ENCODE measurements at places on chromosomes 1 and 21.

- no peak for DNase-seq
These were observed 27.2 kb downstream of the ADGRL2 start for GRCh38 chr1:81827942-81828341.

GRCh38 chr1:51859333-51859732 lies 19.2 kb downstream of the NRDC start:
- DNase-seq = no peak

GRCh38 chr1:85313888-85314696 lies 37.7 kb upstream of the BCL10 start:
- peak; percentile 93 for DNase-seq

- DNase-seq = no peak
These were observed 372.2 kb upstream of the PKN2 start for GRCh38 chr1:88311907-88312306.

- DNase-seq = no peak
These were observed 25.2 kb upstream of the LRRC8C start for GRCh38 chr1:89607586-89608318.

DNA sequence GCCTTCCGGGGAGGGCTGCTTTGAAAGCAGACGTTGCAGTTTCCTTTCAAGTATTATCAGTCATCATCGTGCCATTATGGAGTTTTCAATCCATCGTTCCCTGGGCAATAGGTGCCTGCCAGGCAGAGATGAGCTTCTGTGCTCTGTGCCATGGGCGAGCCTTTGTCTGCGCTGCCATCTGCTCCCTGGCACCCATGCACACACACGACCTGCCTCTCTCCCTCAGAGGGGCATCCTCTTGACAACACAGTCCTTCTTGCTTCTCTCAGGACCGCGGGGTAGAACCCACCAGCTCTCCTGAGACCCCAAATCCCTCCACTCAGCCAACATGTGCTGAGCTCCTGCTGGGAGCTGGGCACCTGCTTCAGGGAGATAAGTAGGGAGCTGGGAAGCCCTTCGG lies 149.3 kb downstream of the HMGB4 start:
- no peak for DNase-seq

- DNase-seq = peak; percentile 98
These were observed 207.5 kb downstream of the KCNT2 start for GRCh38 chr1:196400478-196401451.

DNA sequence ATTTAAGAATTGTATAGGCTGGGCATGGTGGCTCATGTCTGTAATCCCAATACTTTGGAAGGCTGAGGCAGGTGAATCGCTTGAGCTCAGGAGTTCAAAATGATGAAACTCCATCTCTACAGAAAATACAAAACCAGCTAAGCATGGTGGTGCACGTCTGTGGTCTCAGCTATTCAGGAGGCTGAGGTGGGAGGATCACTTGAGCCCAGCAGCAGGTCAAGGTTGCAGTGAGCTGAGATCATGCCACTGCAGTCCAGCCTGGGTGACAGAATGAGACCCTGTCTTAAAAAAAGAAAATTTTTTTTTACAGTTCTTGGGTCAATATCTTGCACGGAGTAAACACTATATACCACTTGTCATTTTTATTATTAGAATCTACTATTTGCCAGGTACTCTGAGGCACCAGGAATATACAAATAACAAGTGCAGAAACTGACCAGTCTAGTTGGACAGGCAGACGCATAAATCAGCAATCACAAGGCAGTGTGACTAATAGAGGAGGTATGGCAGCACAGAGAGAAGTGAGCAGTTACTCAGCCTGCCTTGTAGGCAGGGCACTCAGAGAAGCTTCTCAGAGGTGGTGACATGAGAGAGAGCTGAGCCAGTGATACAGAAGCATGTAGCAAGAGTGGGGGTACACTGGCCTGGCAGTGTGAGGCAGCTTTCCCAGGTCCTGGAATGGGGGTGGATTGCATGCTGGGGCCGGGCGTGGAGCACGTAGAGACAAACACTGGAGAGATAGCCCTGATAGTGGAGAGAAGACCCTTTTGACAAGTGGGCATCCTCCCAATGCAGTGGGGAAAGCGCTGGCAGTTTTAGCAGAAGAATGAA lies 8.0 kb downstream of the PHLDA3 start:
- peak; percentile 99 for DNase-seq

DNA sequence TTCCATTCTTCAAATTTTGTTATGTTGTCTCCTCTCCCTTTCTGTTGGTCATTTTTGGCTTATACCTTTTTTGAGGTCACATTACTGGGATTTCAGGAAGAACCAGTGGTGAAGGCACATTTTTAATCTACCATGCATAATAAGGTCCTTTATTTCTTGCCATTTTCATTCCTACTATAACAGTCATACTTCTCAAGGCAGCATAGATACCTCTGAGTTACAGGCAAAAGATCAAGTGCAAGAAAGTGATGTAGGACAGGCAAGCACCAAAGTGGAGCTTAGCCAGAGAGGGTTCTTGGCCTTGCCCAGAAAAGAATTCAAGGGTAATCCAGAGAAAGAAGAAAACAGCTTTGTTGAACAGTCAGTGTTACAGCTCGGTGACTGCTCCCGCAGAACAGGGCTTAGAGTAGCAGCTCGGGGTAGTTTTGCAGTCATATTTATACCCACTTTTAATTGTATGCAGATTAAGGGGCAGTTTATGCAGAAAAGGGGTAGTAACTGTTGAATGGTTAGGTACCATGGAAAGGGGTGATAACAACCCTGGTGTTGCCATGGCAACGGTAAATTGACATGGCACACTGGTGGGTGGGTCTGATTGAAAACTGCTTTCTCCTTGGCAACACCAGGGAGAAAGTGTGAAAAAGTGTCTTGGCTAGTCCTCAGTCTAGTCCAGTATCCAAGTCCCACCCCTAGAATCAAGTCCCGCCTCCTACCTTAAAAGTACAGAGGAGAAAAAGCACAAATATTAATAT lies 39.6 kb upstream of the DOCK7 start:
- DNase-seq = no peak

GRCh38 chr1:27601321-27601770 lies 2.6 kb downstream of the AHDC1 start:
- no peak for DNase-seq

- no peak for DNase-seq
These were observed 73.3 kb upstream of the ARHGAP29 start for GRCh38 chr1:94310570-94311270.

DNA sequence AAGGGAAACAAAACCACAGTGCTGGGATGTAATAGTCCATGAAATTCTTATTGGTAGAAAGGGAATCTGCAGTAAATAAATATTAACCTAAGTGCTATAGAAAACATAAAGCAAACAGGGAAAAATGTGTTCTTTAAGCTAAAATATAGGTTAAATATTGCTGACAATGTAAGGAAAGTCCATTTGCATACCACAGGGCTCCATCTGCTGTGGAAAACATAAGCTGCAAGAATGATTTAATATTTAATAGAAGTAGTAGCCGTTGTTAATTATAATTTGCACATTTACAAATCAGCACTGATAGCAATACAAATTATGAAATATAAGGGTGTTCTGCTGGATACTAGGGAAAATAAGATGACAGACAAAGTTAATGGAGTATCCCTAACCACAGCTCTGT lies 444.9 kb upstream of the PKN2 start:
- DNase-seq = no peak

DNA sequence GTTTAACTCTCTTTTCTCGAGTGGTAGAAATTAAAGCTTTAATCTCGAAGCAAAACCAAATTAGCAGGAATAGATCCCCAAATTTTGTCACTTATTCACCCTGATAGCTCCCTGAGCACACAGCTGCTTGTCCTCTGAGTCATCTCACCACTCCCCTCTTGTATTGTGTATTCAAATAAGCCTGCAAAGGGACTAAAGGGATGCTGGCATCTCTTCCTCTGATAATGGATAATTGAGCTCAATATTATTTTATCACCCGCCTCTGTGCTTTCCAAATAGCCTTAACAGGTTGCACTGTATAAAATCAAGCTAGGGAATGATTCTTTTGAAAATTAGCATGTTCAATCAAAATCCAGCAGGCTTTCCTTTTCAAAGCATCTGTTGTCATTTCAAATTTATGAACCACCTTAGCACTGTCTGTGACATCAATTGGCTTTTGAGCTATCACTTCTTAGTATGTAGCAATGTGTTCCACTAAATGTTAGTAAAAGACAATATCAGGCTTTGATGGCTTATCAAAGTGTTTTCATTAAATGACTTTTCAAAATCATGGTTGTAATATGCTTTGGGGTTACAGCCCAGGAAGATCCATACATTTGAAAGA lies 561.6 kb downstream of the PLA2G4A start:
- DNase-seq = peak; percentile 8

- peak; percentile 65 for DNase-seq
These were observed 179.9 kb downstream of the VPS13D start for GRCh38 chr1:12409681-12410080.

DNA sequence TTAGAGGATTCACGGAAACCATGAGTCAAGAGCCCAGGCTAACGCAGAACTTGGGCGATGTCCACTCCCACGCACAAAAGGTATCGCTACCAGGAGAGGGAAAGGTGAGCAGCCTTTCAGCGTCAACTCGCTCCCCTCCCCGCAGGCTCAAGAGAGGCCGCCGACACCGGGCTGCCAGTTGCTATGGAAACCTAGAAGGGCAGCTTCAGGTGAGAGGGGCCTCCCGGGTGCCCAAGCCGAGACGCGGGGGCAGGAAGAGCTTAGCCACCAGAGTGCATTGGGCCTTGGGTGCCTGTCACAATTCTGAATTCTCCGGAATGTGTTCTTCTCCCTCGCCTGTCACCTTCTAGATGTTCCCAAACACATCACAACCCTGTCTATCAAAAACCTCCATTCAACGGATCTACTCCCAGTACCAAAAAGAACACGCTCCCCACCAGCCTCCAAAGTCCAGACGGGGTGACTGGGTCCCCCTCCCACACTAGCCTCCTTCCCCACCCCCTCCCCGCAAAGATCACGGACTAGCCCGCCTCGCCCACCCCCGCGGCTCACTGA lies 694 bp downstream of the MEAF6 start:
- peak; percentile 16 for DNase-seq

DNA sequence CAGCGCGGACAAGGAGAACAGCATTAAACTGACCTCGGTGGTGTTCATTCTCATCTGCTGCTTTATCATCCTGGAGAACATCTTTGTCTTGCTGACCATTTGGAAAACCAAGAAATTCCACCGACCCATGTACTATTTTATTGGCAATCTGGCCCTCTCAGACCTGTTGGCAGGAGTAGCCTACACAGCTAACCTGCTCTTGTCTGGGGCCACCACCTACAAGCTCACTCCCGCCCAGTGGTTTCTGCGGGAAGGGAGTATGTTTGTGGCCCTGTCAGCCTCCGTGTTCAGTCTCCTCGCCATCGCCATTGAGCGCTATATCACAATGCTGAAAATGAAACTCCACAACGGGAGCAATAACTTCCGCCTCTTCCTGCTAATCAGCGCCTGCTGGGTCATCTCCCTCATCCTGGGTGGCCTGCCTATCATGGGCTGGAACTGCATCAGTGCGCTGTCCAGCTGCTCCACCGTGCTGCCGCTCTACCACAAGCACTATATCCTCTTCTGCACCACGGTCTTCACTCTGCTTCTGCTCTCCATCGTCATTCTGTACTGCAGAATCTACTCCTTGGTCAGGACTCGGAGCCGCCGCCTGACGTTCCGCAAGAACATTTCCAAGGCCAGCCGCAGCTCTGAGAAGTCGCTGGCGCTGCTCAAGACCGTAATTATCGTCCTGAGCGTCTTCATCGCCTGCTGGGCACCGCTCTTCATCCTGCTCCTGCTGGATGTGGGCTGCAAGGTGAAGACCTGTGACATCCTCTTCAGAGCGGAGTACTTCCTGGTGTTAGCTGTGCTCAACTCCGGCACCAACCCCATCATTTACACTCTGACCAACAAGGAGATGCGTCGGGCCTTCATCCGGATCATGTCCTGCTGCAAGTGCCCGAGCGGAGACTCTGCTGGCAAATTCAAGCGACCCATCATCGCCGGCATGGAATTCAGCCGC lies 2.5 kb downstream of the S1PR1 start:
- no peak for DNase-seq

DNA sequence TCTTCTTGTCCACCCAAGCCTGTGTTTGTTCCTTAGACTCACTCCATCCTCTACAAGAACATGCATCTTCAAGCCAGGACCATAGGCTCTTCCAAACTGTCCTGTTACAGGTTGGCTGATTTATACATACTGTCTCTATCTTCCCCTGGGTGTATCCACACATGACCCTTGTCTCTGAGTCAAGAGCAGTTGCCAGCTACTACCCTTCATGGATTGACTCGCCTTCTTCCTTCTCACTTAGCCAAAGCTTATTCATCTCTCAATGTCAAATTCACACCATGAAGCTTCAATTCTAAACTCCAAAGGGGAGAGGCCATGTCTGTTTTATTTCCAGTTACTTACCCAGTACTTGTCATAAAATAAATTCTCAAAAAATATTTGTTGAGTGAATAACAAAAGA lies 64.1 kb upstream of the CACHD1 start:
- no peak for DNase-seq

DNA sequence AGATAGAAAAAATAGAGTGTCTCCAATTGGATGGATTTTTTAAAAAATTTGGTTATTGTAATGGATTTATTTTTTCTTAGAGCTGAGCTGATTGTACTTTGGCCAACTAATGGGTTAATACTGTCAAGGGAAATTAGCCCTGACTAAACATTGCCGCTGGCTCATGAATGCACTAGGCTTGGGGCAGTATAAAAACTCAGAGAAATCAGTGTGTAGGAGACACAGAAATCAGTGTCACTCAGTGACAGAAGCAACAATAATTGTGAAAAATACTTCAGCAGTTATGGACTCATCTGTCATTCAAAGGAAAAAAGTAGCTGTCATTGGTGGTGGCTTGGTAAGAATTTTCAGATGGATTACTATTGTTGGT lies at the start of gene KMO:
KMO (plus strand) TSS at position 217 of the 370 bp plus-strand sequence; CDS start at position 284, 67 bp downstream.
- peak; percentile 26 for DNase-seq

DNA sequence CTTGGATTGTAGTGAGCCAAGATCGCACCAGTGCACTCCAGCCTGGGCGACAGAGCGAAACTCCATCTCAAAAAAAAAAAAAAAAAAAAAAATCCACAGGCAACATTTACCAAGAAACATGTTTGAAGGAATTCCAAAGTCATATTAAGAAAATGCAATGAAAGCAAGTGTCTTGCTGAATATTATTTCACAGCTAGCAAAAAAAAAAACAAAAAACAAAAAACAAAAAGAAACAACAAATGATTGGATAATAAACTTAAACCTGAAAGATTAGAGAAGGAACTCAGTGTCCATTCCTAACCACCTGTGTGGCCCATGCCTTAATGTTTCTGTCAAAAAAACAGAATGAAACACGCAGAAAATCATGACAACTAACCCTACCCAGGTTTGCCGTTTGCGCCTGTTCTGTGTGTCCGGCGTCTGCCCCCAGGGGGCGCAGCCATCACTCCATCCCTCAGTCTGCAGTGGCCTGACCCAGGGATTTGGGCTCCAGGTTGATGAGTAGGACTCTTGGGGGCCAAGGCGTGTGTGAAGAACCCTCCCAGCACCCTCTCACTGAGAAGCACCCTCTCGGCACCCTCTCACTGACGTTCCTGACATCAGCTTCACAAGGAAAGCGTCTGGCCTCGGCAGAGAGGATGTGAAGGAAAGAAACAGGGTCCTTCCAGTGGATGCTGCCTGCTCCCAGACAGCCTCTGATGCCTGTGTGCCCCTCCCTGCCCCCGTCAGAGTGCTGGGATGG lies 19.2 kb upstream of the PTTG1IP start:
- peak; percentile 62 for DNase-seq

Data from choroid plexus epithelial cell (primary cell).